ENCODE measurements at places on chromosomes 7 and 10.
A peak's percentile ranks its signal among the peaks of the same experiment; 100 is the strongest.

- DNase-seq, result no peak
These were observed 119.5 kb downstream of the CCSER2 start for GRCh38 chr10:84447701-84448400.

DNA sequence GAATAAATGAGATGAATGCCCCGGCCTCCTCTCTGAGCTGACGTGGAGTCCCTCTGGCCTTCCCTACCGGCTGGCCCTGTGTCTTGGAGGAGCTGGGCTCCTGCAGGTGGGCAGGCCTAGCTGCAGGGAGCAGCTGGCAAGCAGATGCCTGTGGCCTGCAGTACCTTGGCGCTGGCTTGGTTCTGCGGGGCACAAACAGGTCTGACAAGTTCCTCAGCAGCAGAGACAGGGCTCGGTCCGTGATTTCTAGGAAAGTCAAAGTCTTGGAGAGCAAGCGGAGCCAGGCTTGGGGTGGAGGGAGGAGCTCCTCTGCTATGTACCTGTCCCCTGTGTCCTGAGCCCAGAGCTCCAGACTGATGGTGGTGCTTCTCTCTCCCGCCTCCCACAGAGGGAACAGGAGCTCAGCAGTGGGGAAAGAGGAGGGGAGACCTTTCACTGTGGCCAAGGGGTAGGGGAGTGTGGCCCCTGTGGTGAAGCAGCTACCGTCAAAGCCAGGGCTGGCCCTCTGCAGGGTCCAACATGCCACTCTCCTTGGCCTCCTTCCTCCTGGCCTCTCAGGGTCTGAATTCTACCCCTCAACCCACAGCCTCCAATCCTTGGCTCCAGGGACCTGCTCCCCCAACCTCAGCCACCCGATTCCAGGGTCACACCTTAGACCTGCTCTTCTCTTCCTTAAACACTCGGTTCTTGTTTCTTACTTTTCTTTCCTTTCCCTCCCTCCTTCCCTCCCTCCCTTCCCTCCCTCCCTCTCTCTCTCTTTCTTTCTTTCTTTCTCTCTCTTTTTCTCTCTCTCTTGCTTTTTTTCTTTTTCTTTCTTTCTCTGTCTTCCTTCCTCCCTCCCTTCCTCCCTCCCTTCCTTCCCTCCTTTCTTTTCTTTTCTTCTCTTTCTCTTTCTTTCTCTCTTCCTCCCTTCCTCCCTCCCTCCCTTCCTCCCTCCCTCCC, 20.1 kb downstream of the MYL10 start:
- no peak for DNase-seq

DNA sequence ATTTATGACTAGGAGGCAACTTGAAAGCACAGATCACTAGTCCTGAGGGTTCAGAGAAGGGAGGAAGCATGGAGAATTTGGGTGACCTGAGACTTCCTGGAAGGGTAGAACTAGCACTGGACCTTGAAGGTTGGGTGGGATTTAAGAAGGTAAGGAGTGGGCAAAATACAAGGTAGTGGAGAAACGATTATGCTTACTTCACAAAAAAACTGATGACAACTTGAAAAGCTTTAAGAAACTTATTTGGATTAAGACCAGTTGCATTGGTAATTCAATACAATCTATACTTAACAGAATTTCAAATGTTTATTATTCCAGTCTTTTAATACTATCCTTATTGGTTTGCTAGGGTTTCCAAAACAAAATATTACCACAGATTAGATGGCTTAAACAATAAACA, 198.6 kb upstream of the MDFIC start:
- no peak for DNase-seq

DNA sequence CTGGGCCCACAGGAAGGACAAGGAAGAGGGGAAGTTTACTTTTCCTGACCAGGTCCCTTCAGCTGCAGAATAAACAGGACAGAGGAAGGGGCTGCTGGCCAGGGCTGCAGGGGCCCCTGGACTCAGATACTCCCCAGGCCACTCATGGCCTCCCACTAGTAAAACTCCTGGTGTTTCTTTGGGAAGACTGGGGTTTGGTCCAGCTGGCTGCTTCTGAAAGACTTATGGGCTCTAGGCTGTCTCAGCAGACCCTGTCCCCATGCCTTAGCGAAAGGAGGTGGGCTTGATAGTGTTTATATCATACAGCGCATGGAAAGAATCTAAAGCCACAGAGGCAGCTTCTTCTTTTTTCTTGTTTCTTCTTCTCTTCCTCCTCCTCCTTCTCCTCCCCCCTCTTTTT, 56.4 kb downstream of the PALD1 start:
- no peak for DNase-seq

DNA sequence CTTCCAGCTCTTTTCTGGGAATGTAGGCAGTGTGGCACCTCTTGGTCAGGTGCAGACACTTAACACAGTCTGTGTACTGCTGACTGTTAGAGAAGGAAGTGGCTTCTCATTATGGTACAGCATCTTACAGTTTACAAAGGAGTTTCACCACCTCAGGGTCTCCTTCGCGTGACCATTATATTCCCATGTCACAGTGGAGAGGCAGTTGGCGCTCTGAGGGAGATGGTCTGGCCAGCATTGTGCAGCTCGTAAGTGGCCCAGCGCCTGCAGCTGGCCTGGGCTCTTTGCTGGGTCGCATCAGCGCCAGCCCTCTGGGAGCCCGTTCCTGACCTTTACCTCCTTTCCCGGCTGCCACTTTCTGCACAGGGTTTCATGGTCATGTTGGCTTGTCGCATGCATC, 15.4 kb downstream of the TSPAN15 start:
- no peak for DNase-seq

- DNase-seq, result no peak
These were observed 549.6 kb downstream of the HTR7 start for GRCh38 chr10:90308223-90308622.

- DNase-seq, result no peak
These were observed 447.3 kb downstream of the SDK1 start for GRCh38 chr7:3748389-3748788.

DNA sequence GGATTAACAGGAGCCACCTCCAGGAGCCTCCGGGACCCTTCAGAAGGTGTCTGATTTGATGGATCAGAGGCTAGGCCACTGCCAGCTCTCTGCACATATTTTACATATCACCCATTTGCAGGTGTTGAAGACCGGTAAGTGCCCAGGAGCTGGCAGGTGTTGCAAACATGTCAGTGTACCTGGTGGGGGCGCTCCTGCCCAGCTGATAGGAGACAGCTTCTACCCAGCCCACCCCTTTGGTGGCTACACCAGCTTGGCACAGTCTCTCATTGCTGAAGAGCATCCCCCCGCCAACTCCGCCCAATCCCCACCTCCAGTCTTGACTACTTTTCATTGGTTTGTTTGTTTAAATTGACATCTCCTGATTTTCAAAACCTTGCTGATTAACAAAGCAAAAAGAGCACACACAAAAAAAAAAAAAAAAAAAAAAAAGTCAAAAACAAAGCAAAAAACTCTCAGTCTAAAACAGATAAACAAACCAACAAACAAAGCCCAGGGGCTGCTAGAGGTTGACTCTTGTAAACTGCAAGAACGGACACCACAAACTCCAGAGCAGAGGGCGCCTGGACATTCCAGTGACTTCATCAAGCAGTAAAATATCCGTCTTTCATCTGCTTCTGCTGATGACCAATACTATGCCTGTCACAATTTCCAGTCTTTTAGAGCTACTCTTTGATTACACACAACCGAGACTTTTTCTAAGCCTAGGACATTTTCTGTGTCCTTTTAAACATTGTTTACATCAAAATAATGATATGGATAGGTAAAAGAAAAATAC, 275.3 kb downstream of the NRG3 start:
- peak; percentile 32 for DNase-seq

Measured in progenitor cell of endocrine pancreas (in vitro differentiated cells).